Left cardiac atrium (tissue), 4 donors: ENCODE measurements at places on chromosomes 4 and X. TPM values are rescaled to one million over a fixed set of nuclear protein-coding genes. Genes with fewer than 3 reads are reported as not detected.
A peak's percentile ranks its signal among the peaks of the same experiment; 100 is the strongest.

DNA sequence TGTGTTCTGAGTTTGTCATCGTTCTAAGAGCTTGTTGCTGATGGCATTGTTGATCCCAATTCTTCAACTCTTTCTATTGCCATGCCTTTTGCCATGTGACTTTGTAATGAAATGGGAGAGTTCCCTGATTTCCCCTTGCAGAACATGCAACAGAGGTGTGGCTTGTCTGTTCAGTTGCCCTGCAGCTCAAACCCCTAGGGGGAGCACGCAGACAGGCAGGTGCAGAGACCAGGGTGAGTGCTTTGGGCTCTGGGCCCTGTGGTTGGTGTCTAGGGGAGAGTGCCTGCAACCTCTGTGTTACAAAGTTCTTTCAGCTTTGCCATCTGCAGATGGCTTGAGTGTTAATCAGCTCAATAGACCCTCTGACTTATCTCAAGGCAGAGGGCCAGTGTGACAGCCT, 332.7 kb downstream of the MID1IP1 start:
- DNase-seq, result no peak

DNA sequence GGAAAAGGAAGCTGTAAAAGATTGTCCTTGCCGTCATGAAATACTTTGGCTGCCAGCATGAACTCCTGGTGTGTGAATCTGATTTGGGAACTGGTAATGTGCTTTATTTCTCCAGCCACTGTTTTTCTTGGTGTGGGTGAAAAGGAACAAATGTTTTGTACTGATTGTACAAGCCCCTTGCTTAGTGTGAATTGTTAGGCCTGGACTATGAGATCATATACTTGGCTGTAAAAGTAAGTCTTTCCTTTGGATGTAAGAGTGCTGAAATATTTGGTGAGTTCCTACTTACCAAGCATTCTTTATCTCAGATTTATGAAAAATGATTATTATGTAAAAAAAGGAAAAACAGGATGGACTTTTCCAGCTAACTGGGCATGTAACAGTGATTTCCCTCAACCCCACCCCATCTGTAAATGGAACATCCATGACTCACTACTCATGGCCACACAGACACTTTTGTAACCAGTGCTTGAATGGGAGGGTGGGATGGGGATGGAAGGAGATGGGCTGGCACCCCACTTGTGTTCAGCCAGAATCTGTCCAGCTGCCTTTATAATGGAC, 6.3 kb downstream of the FNIP2 start:
- DNase-seq, result peak; percentile 36

GRCh38 chr4:71867598-71867997, 83.7 kb upstream of the GC start:
- DNase-seq, result no peak

DNA sequence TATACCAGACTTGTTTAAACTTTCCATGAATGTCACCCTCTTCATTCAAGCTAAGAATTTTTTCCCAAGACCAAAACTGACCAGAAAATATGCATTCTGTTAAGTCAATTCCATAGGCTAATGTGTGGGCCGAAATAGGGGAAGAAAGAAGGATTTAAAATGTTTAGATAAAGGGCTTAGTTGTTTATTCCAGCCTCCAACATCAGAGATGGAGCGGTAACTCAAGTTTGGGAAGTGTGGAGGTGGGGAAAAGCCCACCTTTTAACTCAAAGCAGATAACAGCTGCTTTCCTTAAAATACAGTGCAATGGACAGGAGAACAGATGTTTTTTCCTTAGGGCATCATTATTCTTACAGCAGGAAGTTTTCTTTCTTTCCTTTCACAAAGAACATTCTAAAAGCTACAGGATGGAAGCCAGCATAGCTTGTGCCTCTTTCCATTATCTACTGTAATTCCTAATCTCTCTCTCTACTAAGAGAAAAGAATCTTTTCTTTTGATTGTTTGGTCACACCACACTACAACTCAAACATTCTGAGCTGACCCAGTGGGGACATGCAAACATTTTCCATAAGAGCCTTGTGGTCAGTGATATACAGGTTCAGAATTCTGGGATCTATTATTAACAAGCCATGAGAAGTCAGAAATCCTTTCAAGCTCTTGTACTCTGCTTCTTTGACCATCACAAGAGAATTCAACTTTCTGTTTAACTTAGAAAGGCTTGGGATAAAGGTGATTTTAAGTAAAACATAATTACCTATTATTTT, 101.6 kb downstream of the PDE5A start:
- DNase-seq, result no peak

DNA sequence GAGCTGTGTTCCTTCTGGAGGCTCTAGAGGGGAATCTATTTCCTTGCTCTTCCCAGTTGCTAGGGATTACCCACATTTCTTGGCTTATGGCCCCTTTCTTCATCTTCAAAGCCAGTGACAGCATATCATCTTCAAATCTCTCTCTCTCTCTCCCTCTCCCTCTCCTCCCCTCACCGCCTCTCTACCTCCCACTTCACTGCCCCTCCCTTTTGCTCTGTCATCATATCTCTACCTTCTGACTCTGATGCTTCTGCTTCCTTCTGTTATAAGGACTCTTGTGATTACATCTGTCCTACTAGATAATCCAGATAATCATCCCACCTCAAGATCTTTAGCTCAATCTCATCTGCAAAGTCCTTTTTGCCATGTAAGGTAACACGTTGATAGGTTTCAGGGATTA, 93.1 kb upstream of the TEX13D start:
- no peak for DNase-seq

DNA sequence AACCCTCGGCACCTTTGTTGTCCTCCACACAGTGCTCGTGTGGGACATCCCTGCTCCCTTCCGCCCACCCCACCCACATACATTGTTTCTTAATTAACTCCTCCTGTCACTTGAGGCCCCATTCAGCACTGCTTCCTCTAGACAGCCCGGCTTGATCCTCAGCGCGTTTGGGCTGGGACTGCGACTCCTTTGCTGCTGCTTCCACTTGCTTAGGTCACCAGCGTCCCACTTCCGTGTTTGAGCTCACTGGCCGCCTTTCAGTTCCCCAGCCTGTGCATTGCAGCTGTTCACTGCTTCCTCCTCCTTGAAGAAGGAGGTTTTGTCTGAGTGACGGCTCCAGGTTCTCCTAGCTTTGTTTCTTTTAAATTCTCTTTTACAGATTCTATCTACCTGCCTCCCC, 16.1 kb downstream of the RNF4 start:
- peak; percentile 82 for DNase-seq

DNA sequence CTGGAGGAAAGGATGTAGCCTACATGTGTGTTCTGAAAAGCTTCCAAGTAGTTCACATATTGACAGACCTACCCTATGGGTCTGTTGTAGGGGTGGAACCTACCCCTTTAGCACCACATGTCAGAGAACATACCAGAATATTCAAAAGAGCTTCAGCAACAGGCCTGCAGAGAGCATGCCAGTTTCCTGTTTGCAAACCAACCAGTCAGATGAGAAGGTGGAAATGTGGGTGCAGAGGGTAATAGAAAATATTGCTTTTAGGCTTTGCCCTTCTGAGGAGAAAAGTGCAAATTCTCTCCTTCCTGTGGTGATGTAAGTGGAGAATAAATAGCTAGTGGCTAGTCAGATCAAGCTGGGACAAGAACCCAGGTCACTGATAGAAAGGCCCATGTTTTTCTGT, 16.4 kb downstream of the INTS6L start:
- no peak for DNase-seq

GRCh38 chr4:13597604-13598003, 29.9 kb downstream of the BOD1L1 start:
- no peak for DNase-seq

DNA sequence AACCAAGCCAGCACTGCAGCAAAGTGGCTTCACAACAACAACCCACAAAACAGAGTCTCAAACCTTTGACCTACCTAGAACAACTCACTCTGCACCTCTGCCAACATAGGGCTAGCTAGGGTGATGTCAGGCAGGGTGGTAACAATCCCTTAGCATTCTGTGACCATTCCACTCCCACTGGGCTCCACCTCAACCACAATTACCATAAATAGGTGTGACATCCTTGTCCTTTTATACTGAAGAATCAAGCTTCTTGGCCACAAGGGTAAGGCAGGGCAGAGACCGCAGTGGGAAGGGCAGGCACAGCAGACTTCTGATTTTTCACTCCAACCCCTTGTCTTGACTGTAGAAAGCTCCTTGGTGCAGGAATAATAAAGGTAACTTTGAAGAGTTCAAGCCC, 795.4 kb upstream of the DIAPH2 start:
- no peak for DNase-seq

GRCh38 chr4:47662975-47663374, 174.9 kb downstream of the CORIN start:
- no peak for DNase-seq

- no peak for DNase-seq
Observed at GRCh38 chrX:24085101-24085500, 30.3 kb downstream of the EIF2S3 start.

GRCh38 chr4:107734120-107734519, 14.1 kb upstream of the PAPSS1 start:
- no peak for DNase-seq

GRCh38 chrX:134998246-134998645, 7.5 kb downstream of the SMIM10 start:
- DNase-seq, result no peak

GRCh38 chrX:150664290-150664689, 28.9 kb upstream of the MTMR1 start:
- peak; percentile 58 for DNase-seq

DNA sequence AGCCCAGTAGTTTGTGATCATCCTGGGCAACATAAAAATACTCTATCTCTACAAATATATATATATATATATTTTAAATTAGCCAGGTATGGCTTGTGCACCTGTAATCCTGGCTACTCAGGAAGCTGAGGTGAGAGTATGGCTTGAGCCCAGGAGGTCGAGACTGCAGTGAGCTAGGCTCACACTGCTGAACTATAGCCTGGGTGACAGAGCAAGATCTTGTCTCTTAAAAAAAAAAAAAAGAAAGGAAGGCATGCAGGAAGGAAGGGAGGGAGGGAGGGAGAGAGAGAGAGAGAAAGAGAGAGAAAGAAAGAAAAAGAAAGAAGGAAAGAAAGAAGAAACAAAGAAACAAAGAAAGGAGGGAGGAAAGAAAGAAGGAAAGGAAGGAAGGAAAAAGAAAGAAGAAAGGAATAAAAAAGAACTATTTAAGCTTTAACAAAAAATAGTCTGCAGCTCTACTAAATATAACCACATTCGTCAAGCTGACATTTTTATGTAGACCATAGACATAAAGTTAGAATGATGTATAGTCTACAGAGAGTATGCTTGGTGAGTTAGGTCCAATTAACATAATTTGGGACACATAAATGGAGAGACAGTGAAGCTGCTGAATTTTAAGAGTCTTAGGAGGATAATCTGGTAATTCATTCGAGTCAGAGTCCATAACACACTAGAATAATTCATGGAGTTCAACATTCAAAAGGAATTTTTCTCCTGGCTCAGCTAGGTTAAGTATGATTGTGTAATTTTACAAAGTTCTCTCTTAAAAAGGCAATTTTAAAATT, 111.9 kb downstream of the GLRA3 start:
- no peak for DNase-seq

DNA sequence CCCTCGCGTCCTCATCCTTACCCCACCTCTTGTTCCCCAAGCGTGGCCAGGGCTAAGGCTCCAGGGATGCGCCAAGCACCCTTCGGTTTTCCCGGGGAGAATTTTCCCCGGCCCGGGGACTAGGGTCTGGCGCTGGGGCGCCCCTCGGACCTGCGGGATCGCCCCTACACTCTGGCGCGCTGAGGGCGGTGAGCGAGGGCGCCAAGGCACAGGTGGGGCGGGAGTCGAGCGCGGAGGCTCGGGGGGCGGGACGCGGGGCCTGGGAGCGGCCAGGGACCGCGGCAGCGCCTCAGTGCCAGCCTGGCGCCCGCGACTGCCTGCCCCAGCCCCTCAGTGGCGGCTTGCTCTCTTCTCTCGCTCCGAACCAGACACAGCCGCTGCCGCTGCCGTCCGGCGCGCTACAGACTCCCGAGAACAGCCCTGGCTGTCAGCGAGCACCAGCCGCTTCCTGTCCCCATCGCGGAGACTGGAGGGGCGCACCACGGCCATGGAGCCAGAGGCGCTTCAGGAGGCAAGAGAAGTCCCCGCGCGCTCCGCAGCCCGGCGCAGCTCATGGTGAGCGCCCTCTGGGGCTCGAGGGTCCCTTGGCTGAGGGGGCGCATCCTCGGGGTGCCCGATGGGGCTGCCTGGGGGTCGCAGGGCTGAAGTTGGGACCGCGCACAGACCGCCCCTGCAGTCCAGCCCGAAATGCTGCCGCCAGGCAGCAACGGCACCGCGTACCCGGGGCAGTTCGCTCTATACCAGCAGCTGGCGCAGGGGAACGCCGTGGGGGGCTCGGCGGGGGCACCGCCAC, at the start of gene DRD5:
TSS of gene DRD5 (plus strand) at position 292 of the 793 bp plus-strand sequence. CDS start at position 688, 396 bp downstream.
- no peak for DNase-seq

GRCh38 chrX:23134136-23134535, 134.4 kb downstream of the DDX53 start:
- DNase-seq, result no peak

The ALPK1 gene
- total RNA-seq, result 12.1 TPM

The MAGED4 gene
- total RNA-seq, result 1.3 TPM

The MAGEA12 gene
- total RNA-seq, result not detected

The GUCY1B1 gene
- 10.5 TPM for total RNA-seq

The H2BW1 gene
- not detected for total RNA-seq

The CCDC149 gene
- 19.5 TPM for total RNA-seq

The SLC7A11 gene
- total RNA-seq, result 3.3 TPM

The FAM184B gene
- 0.03 TPM for total RNA-seq

The VGLL1 gene
- not detected for total RNA-seq

The CXCL11 gene
- total RNA-seq, result not detected

The SASH3 gene
- total RNA-seq, result 5.8 TPM

The KLB gene
- 1.7 TPM for total RNA-seq

The BTC gene
- total RNA-seq, result 0.35 TPM

The TCEAL2 gene
- total RNA-seq, result 2.7 TPM

The CHST7 gene
- total RNA-seq, result 29.0 TPM

The SNCA gene
- 10.0 TPM for total RNA-seq

The HTR2C gene
- not detected for total RNA-seq
